DMS153 (cell line): ENCODE measurements at places on chromosomes 16 and 17.
A peak's percentile ranks its signal among the peaks of the same experiment; 100 is the strongest.

DNA sequence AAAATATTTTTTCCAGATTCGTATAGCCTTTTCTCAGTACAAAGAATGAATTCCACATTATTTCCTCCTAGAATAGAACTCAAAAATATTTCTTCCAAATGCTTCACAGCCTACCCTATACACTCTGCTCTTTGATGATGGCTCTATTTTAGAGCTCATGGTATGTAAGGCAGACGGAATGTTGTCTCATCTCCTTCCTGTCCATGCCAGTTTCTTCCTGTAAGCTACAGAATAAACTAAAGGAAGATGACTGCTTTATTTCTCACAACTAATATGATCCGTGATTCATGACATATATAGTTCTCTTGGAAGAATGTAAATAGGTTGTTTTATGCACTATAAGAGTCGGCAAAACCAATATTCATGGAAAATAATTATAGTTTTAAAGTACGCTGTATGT is 723.1 kb downstream of the CDH11 start:
- DNase-seq, result no peak

DNA sequence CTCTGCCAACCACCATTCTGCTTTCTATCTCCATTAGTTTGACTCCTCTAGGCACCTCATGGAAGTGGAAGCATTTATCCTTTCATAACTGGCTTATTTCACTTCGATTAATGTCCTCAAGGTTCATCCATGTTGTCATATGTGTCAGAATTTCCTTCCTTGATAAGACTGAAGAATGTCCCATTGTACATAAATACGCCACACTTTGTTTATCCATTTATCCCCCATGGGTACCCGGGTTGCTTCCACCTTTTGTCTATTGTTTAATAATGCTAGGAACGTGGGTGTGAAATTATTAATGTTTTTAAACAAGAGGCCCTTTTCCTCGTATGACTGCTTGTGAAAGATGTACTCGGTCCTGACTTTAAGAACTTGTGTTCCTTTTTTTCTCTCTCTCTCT is 12.9 kb downstream of the MILR1 start:
- DNase-seq, result no peak

GRCh38 chr16:4580250-4580649 is 24.1 kb downstream of the C16orf96 start:
- DNase-seq, result no peak

DNA sequence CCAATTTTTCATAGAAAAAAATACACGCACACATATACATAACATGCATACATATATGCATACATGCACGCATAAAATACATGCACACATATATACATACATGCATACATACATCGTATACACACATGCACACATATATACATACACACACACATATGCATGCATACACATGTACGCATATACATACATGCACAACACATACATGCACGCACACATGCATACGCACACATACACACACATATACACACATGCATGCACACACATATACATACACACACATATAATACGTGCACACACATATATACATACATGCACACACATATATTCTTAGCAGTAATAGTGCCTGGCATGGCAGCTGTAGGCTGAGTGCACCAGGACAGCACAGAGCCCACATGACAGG is 24.9 kb downstream of the USP36 start:
- DNase-seq, result no peak

- DNase-seq, result no peak
Measured at GRCh38 chr16:74601126-74601871, 5.6 kb downstream of the GLG1 start.

DNA sequence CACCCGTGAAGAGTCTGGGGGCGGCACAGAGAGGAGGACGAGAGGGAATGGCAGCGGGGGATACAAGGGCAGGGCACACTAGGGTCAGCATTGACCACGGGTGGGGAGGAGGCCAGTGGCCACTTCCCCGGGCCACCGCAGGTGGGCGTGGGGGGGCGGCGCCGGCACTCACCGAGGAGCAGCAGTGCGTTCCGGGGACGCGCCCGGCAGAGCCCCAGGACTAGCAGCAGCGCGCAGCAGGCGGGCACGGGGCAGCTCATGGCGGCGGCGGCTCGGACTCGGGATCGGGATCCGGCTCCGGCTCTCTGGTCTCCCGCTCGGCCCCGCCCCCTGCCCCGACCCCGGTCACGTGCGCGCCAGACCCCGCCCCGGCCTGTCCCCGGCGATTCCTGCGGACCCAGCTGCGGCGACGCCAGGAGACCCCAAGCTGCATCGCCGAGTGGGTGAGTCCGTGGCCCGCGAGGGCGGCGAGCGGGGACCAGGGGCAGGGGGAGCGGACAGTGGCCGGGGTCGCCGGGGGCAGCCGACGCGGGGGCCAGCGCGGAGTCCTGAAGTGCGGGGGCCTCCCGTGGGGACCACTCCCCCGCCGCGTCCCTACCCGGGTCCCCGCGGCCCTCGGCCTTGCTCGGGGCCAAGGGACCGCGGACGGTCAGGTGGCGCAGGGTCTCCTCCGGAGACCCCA is at the start of the genes SGSH and SLC26A11:
Gene SGSH, minus strand, starts transcription at position 280 of the 682 bp plus-strand sequence. Its CDS starts 20 bp downstream, at position 260.
Gene SLC26A11, plus strand, starts transcription at position 374 of the 682 bp plus-strand sequence. CDS start 1,134 bp downstream, outside the sequence.
- DNase-seq, result peak; percentile 29

DNA sequence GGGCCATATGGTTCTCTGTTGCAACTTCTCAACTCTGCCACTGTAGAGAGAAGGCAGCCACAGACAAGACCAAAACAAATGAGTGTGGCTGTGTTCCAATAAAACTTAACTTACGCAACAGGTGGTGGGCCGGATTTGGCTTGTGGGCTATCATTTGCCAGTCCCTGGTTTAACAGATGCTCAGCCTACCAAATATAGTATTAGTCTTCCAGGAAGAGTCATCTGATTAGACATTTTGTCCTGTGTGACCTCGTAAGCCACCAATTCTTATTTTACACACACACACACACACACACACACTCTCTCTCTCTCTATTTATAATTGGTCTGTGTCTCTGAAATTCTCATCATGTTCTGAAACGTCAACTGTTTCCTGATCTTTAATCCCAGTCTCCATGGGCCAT is 245.9 kb downstream of the XYLT1 start:
- DNase-seq, result no peak

DNA sequence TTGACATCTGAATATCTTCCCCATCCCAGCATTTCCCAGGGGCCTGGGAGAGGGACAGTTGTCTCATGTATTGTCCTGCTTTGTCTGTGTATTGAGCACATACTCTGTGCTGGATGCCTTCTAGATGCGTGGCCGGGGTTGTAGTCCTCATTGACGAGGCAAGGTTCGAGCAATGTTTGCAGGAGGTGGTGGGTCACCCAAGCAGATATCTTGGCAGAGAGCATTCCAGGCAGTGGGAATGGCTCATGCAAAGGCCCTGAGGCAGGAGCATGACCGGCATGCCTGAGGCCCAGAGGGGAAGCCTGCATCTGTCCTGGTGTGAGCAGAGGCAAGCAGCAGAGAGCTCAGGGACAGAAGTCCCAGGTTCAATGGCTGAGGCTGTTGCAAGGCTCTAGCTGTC is 17.5 kb downstream of the KRT33A start:
- DNase-seq, result no peak

DNA sequence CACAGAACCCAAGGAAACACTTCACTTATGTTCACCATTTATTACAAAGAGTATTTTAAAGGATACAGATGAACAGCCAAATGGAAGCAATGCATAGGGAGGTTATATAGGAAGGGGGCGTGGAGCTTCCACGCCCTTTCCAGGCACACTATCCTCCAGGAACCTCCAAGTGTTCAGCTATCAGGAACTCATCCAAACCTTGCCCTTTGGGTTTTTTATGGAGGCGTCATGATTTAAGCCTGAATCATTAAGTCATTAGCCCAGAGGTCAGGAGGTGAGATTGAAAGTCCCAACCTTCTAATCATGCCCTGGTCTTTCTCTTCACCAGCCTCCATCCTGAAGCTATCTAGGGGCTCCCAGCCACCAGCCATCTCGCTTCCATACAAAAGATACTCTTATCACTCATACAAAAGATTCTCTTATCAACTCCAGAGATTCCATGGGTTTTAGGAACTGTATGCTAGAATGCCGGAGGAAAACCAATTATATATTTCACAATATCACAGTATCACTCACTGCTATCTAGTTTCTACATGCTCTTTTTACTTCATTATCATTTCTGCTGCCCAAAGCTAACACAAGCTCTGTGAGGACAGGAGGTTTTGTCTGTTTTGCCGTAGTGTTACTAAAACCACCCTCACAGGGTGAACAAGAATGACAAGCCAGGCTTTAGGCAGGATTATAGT is 213.4 kb downstream of the SLC39A11 start:
- DNase-seq, result no peak
